ENCODE measurements at places on chromosomes 5 and 9.

DNA sequence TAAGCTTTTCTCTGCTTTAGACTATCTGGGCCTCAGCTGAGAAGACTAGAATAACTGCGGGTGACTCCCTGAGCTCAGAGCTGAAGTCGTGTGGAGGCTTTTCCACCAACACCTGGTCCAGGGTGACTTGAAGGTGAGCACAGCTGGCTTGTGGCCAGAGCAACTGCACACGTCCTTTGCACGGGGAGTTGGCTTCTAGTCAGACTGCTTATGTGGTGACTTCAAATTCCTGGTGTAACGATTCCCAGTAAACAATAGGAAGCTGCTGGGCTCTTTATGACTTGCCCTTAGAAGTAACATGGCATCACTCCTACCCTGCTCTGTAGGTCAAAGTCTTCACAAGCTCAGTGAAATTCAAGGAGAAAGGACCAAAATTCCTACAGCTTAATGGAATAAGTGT lies 800.6 kb upstream of the CDH6 start:
- DNase-seq: no peak

GRCh38 chr5:102895234-102895633 lies 140.1 kb downstream of the PAM start:
- no peak for DNase-seq

DNA sequence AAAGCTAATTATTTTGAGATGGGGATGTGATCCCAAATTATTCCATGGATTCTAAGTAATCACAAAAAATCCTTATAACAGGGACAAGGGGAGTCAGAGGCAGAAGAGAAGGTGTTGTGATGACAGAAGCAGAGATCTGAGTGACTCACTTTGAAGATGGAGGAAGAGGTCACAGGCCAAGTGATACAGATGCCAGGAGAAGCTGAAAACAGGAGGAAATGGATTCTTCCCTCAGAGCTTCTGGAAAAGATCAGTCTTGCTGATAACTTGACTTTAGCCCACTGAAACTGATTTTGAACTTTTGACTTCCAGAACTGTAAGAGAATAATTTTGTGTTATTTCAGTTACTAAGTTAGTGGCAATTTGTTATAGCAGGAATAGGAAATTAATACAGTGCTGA lies 105.3 kb downstream of the GCNT1 start:
- no peak for DNase-seq

DNA sequence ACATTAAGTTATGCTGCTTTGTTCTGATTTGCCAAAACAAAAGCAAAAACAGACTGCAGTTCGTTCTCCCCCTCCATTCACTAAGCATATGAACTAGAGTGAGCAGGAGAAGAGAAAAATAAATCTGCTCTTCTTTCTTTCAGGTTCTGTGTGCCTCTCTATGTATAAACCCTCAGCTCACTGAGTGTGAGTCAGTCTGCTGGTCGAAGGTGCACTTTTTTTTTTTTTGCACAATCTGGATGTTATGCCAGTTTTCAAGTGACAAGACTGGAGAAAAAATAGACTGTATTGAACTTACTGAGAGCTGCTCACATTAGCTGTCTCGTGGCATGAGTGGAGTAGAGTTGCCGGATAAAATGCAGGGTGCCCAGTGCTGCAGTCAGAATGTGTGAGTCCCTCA lies 244.6 kb upstream of the ATP10B start:
- no peak for DNase-seq

DNA sequence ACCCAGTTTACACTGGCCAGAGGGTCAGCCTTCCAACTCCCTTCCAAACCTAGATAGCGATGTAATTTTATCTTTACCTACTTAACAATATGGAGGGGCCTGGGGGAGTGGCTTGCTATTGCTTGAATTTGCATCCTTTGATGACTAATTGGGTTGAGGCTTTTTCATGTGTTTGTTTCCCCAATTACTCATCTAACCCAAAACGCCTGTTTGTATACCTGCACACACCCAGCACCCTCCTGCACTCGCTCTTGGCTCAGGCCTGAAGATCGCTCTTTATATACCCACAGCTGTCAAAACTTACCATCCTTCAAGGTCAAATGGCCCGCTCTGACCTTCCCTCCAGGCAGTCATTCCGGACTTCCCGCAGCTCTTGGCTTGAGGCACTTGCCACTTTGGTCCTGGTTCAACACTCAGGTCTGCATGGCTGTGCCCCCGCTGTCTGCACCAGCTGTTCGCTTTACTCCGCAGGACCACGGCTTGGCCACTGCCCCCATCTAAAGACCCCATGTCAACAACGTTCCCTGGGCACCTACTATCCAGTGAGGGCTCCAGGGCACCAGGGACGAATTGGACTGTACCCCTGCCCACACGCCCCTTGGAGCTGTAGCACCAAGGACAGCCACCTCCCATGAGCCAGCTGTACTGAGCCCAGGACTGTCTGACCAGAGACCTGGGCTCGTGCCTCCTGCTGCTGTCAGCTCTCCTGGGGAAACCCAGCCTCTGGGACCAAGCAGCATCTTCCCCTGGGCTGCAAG lies 76.1 kb upstream of the ADAMTS2 start:
- no peak for DNase-seq

- no peak for DNase-seq
Observed at GRCh38 chr5:166639151-166639550, 1652.3 kb upstream of the WWC1 start.

- no peak for DNase-seq
Observed at GRCh38 chr9:128735373-128735772, 11.4 kb upstream of the ZDHHC12 start.

DNA sequence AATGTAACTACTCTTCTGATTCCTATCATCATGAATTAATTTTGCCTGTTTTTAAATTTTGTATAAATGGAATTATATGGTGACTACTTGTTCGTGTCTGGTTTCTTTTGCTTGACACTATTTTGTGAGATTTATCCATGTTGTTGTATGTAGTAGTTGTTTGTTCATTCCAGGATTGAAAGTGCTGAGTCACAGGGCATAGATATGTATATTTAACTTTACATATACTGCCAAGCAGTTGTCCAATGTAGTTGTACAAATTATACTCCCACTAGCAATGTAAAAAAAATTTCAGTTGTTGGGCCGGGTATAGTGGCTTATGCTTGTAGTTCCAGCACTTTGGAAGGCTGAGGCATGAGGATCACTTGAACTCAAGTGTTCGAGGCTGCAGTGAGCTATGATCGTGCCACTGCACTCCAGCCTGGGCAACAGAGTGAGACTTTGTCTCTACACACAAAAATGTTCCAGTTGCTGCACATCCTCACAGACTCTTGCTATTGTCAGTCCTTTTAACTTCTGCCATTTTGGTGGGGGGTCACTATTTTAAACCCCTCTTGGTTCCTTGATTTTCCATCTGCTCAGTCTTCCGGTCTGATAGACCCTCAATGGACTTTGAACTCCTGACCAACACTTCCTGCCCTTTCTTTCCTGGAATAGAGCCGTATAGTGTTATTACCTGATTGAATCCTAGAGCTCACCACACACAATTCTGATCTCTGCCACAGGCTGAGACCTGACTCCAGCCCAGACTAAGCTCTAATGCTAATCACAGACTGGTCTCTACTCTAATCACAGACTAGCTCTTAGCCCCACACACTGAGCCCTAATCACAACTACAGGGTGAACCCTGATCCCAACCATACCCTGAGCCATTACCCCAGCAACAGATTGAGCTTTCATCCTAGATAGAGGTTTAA lies 69.3 kb upstream of the MELK start:
- no peak for DNase-seq

- no peak for DNase-seq
Observed at GRCh38 chr5:124239572-124239971, 506.9 kb downstream of the ZNF608 start.

DNA sequence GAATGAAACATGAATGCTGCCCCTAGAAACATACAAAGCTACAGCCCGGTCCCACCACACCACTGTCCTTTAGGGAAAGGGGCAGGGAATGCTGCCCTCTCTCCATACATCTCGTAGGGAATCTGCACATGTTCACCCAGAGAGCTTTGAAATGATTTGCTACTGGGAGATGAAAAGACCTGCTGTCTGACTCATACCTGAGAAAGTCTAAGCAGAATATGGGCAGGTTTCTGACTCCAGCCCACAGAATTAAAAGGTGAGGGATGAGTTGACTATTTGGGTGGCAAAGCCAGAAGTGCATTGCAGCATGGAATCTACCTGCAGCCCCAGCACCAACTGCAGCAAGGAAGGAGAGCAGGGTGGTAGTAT lies 297.9 kb downstream of the TLE1 start:
- no peak for DNase-seq

DNA sequence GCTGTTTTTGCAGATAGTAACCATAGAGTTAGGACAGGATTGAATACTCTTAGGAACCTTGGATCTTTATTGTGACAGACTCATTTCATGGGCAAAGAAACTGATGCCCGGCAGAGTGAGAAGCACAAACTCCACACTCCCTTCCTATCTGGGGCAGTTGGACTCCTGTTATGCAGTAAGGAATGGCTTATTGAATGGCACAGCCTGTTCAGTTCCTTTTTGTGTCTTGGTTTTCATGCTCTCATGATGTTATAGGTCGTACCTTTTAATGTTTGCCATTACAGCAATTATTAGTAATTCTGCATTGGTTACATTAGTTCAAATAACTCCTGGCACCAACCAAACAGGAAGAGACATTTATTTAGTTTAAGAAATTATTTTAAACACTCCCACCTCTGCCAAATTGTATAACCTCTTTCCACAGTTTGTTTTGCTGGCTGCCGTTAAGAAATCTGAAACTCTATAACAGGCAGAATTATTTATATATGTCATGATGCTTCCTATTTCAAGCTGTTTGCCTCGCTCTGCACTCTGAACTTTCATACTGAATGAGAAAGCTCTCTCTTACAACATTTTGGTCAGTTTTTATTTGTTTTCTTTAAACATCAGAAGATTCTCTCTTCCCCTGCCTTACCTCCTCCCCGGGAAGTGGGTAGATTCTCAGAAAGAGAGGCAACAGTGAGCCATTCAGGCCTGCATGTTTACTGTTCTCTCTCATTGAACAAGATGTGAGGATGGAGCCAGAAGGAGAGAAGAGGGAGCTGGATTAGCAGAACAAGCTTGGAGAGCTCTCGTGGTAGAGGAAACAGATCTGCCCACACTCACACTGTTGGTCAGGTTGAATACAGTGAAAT lies 144.4 kb downstream of the ARHGEF28 start:
- DNase-seq: no peak

DNA sequence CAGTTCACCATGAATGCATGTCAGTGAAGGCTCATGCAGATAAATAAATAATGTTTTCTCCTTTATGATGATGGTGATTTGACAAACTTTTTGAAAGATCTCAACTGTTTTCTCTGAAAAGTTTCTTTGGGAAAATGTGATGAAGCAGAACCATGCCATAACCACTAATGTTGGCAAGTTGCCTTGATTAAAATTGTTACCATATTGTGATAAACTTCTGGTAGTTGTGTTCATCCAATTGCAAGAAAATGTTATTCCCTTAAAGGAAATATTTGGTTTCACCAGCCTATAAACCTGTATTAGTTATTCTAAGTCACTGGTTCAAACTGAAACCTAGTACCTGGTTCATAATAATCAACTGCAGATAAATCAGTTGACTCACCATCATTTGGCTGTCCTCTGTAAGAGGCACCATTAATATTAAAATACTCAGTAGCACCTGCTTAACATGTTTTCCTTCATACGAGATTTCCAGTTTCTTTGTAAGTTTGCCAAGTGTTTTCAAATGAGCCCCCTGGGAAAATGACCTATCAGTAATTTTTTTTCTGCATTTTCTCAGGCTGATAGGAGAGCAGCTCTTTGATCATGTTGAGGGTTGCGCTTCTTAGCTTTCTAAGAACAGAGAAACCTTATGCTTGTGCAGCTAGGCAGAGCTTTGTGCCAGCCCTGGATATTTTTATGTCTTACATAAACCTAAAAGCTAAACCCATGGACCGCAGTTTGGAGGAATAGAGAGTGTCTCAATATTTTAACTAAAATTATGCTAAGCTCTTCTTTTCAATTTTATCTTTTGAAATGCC lies 88.0 kb downstream of the LURAP1L start:
- no peak for DNase-seq

- no peak for DNase-seq
Observed at GRCh38 chr5:60178101-60178500, 284.6 kb upstream of the PDE4D start.

Measured in stimulated activated CD8-positive, alpha-beta memory T cell treated with anti-CD3 and anti-CD28 coated beads, Interleukin-4, amount 100 ng/mL, for 24 hours (primary cell).